ENCODE measurements at places on chromosomes 3 and 15. TPM values are rescaled to one million over a fixed set of nuclear protein-coding genes. Genes with fewer than 3 reads are reported as not detected.

DNA sequence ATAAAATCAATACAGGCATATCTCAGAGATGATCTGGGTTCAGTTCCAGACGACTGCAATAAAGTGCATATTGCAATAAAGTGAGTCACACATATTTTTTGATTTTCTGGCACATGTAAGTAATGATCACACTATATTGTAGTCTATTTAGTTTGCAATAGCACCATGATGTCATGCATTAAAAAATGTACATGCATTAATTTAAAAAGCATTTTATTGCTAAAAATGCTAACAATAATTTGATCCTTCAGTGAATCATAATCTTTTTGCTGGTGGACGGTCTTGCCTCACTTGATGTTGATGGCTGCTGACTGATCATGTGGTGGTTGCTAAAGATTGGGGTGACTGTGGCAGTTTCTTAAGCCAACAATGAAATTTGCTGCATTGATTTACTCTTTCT lies 511.1 kb downstream of the OTOL1 start:
- no peak for DNase-seq

Gene GABRG3
- total RNA-seq: not detected

Gene ECE2
- not detected for total RNA-seq

Gene NRG4
- not detected for total RNA-seq

Gene SST
- total RNA-seq: not detected

Data from fibroblast of the aortic adventitia (primary cell).